ENCODE measurements at places on chromosomes 12 and 14.

- no peak for DNase-seq
These were observed 78.8 kb upstream of the EVL start for GRCh38 chr14:99986396-99986795.

- peak; percentile 90 for DNase-seq
These were observed 13.7 kb downstream of the COA8 start for GRCh38 chr14:103576371-103577024.

- peak; percentile 85 for DNase-seq
These were observed 69.5 kb downstream of the TBC1D30 start for GRCh38 chr12:64893961-64894360.

DNA sequence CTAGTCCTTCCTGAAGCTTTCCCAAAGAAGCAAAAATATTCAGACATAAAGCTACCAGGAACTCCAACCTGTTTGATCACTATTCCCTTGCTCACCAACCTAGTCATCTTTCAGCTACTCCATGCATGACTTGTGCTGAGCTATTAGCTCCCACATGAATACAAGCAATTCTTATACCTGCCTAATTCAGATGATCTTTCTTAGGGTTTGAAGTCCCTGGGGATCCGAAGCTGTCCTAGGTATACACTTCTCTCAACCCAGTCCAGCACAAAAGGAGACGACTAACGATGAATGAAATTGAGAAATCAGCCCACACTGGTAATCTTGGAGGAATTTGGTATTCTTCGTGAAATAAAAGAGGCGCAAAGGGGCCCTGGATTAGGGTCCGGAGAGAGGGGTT is 631 bp upstream of the PTGR2 start:
- DNase-seq = no peak

GRCh38 chr14:61537563-61538463 is 157.5 kb upstream of the HIF1A start:
- DNase-seq = peak; percentile 99

DNA sequence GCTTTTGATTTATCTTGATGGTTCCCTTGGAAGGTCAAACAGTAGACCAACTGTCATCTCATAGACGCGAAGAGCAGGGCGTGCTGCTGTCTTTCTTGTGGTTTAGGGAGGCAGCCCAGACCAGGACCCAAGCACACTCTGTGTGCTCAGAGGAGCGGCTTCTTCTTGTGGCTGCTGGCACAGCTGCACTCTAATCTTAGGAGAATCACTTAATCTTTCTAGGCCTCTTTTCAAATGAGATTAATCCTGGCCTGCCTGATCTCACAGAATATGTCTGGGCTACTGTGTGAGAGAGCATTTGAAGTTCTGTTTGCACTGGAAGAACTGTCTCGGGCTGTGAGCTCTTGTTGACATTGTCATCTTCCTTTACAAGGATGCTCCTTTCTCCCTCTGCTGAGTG is 60.0 kb upstream of the TRAF3 start:
- no peak for DNase-seq

DNA sequence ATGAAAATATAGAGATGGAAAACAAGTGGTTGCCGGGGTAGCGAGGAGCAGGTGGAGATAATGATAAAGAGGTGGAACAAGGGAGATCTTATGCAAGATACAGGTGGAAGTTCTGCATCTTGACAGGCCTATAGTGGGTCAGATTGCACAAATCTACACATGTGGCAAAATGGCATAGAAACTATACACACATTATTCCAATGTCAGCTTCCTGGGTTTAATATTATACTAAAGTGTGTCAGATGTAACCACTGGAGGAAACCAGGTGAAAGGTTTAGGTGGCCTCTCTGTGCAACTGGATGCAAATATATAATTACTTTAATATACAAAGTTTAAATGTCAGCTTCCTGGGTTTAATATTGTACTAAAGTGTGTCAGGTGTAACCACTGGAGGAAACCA is 1.1 kb downstream of the SLC38A4 start:
- no peak for DNase-seq

- no peak for DNase-seq
These were observed 750 bp upstream of the DBX2 start for GRCh38 chr12:45051572-45052125.

DNA sequence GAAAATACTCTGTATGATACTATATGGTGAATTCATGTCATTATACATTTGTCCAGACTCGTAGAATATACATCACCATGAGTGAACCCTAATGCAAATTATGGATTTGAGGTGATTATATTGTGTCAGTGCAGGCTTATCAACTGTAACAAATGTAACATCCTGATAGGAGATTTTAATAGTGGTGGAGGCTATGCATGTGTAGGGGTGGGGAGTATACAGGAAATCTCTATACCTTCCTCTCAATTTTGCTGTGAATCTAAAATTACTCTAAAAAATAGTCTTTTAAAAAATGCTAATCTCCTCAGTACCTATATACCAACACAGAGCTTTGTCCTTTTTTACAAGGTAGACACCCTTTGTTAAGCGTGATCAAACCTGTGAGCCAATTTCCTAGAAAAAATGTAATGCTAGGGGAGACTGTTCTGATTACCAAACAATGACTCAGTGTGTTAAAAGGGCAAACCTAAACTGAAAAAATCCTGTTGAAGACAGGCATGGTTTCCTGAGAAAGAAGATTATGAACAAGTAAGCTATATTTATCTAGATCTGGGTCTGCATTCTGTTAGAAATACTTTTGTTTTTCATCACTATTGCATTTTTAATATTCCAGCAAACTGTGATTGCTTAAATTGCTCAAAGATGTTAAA is 170.9 kb downstream of the DUSP6 start:
- no peak for DNase-seq

DNA sequence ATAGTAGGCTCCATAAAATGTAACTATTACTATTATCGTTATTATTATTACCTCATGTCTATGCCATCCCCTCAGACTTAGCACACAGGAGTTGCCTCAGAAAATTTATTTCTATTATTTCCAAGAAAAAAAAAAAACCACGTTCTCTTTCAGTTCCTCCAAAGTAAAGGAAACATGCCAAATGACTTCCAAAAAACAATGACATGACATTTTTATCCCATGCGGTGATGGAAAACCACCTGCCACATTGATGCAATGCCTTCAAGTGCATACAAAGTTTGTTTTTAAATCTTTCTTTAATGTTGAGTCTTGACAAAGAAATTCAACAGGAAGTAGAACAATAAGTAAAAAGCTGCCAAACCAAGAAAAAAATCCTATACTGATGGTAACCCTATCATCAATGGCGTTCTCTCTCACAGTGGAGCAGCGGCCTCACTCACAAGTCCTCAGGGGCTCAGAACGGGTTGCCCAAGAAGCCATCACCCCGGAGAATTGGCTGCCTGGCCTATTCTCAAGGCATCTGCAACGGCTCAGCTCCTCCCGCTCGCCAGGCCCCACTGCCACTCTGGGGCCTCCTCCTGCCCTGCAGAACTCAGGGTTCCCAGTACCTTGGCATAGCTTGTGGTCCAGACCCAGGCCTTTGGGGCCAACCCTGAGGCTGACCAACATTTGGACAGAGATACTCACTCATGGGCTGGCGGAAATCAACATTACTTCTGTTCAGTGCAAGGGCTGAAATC is 51.9 kb downstream of the SERPINA3 start:
- no peak for DNase-seq

DNA sequence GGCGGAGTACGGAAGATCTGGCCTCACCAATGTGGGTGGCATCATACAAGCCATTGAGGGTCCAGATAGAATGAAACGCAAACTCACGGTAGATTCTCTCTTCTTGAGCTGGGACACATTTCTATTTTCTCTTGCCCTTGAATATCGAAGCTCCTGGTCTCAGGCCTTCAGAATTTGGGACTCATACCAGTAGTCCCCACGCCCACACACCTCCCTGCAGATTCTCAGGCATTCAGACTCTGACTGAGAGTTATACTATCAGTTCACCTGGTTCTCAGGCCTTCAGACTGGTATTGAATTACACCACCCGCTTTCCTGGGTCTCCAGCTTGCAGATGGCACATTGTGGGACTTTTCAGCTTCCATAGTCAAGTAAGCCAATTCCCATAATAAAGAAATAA is 37.8 kb downstream of the EIF2S3B start:
- no peak for DNase-seq

GRCh38 chr12:20211981-20212421 is 156.3 kb upstream of the PDE3A start:
- no peak for DNase-seq

DNA sequence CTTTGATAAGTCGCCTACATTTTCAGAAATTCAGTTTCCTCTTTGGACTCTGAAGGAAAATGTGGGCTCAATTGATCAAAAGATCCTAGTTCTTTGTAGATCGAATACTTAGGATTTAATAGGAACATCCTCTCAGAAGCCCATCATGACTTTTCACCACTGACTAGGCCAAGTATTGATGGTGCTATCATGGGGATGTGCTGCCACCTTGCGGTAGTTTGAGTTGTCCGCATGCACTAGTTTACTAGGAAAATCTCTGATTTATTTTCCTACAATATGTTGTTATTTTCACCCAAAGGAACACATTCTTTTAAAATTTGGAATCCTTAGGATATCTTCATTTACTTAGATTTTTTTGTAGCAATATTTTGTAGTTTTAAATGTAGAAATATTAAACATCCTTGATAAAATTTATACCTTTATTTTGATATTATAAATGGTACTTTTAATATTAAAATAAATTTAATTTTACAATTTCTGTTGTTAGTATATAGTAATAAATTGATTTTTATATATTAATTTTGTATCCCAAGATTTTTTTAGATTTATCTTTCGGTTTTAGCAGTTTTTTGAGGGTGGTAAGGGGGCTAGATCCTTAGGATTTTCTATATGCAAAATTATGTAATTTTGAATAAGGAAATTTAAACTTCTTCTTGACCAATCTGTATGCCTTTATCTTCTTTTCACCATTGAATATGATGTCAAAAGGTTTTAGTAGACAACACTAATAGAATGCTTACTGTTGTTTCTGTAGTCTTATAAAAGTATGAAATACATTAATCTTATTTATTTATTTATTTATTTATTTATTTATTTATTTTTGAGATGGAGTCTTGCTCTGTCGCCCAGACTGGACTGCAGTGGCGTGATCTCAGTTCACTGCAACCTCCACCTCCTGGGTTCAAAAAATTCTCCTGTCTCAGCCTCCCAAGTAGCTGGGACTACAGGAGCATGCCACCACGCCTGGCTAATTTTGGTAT is 52.9 kb upstream of the OR9K2 start:
- DNase-seq = peak; percentile 34

GRCh38 chr12:107976331-107976730 is 152.8 kb upstream of the WSCD2 start:
- no peak for DNase-seq

DNA sequence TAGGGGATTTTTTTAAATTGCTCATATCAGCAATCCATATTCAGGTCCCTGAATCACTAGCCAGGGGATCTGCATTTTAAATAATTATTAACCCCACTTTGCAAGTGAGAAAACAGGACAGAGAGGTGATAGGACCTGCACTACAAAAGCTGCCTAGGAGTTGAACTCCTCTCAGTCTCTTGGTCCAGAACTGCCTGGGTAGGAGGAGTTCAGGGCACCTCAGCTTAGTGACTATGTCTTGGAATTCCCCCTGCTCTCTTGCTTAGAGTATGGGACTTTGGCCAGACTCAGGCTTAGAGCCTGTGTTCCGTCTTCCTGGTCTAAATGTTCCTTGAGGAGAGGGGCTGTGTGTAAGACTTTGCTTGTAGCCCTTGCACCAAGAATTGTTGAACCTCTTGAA is 68.2 kb upstream of the WSCD2 start:
- DNase-seq = no peak

- no peak for DNase-seq
These were observed 301.4 kb downstream of the BMP4 start for GRCh38 chr14:53655080-53655785.

GRCh38 chr12:56897844-56898361 is 36.3 kb downstream of the SDR9C7 start:
- no peak for DNase-seq

GRCh38 chr12:64639466-64639865 is 29.2 kb downstream of the RASSF3 start:
- DNase-seq = no peak

GRCh38 chr12:11348439-11348838 is 38.2 kb upstream of the PRB4 start:
- no peak for DNase-seq

DNA sequence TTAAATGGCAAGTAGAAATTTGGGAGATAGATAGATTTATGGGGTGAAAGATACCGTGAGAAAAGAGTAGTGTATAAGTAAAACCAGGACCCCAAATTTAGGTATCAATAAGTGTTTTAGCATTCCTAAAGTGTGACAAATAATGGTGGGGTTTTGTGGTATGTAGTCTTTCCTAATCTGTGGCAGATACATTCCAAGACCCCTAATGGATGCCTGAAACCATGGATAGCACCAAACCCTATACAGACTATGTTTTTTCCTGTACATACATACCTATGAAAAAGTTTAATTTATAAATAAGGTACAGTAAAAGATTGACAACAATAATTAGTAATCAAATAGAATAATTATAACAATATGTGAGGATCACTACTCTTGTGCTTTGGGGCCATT is 14.4 kb upstream of the TCP11L2 start:
- DNase-seq = no peak

DNA sequence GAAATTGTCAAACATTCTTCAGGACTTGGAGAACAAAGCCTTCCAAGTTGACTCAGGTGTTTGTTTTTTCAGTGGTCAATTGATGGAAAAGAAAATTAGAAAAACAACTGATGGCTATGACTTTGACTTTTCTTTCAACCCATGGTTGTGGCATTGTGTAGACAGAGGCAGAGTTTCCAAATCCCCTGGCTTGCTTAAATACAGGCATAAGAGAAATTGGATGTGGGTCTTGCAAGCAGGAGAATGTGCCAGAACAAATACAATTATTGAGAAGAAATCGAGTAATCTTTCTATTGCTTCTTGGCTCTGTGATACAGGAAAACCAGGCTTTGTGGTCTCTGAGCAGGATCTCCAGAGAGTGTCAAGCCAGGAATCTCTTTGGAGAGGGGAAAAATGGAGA is 40.9 kb upstream of the FRMD6 start:
- DNase-seq = no peak

- no peak for DNase-seq
These were observed 158.9 kb downstream of the GPR65 start for GRCh38 chr14:88163731-88164255.

GRCh38 chr12:93363841-93364297 is 13.9 kb upstream of the NUDT4 start:
- DNase-seq = no peak

DNA sequence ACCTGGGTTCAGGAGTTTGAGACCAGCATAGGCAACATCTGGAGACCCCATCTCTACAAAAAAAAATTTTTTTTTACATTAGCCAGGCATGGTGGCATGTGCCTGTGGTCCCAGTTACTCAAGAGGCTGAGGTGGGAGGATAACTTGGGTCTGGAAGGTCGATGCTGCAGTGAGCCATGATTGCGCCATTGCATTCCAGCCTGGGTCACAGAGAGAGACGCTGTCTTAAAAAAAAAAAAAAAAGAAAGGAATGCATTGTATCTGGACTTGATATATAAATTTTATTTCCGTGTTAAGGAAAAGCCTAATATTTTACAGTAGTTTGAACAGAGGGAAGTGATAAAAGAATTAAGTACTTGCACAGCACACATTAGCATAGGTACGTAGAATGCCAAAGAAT is 97.2 kb downstream of the ZC3H14 start:
- DNase-seq = no peak
